PC-9 (cell line): ENCODE measurements at places on chromosomes 1 and 21.

DNA sequence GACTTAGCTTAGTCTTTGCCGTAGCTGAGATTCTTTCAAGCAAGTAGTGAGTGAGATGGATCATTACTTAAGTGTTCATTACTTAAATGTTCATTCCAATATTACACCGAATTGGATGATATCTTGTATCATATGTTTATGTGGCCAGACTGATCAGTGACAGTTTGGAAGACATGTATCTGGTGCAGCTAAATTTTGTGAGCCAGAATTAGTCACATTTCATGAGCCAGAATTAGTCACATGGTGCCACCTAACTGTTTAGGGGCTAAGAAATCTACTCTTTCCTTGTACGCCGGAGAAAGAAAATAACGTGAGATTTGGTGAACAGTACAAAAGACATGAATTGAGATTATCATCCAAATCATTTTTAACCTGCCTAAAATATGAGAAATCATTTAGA is 355.6 kb downstream of the USP25 start:
- DNase-seq: no peak

GRCh38 chr1:182507685-182508084 is 57.7 kb downstream of the RGSL1 start:
- DNase-seq: no peak

DNA sequence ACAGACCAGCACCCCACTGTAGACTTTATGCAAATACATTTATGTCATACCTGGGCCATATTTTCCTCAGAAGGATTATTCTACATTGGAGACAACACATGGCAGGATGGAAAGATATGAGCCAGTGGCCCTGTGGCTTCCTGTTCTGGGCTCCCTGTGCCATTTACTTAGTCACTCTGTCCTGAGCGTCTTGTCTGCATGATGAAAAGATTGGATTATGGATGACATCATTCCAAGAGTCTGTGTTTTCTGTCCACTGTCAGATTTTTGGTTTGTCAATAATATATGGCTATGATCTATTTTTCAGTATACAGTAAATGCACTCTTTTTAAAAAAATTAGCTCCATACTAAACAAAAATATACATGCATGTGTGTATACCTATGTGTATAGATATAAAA is 30.8 kb downstream of the IGSF5 start:
- no peak for DNase-seq

DNA sequence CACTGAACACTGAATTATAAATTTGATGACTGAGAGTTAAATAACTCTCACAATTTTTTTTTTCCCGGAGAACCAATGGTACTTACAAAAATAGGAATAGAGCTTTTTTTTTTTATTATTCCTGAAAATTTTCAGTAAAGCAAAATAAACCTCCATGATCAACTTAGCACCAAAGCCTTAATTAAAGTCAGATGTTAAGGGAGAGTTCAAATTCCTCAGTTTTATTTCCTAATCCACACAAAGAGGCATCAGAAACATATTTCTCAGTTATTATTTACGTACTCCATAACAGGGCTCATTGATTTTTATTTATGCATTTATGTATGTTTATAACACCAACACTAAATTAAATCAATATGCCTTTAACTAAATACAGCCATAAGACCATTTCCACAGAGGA is 55.5 kb downstream of the PLPPR5 start:
- no peak for DNase-seq

DNA sequence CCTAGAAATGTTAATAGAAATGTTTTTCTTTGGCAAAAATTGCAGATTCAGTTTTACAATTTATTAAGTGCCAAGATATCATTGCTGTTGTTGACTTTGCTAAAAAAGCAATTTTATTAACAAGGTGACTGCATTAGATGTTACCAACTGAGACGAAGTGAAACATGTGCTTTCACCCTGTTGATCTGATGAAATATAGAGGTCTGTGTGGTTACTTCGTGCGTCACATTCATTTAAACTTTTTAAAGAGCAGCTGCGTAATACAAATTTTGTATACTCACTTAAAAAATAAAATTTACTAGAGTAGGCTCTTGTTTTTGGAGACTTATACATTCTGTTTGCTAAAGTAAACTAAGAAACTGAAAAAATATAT is 465.7 kb downstream of the USP25 start:
- DNase-seq: no peak

DNA sequence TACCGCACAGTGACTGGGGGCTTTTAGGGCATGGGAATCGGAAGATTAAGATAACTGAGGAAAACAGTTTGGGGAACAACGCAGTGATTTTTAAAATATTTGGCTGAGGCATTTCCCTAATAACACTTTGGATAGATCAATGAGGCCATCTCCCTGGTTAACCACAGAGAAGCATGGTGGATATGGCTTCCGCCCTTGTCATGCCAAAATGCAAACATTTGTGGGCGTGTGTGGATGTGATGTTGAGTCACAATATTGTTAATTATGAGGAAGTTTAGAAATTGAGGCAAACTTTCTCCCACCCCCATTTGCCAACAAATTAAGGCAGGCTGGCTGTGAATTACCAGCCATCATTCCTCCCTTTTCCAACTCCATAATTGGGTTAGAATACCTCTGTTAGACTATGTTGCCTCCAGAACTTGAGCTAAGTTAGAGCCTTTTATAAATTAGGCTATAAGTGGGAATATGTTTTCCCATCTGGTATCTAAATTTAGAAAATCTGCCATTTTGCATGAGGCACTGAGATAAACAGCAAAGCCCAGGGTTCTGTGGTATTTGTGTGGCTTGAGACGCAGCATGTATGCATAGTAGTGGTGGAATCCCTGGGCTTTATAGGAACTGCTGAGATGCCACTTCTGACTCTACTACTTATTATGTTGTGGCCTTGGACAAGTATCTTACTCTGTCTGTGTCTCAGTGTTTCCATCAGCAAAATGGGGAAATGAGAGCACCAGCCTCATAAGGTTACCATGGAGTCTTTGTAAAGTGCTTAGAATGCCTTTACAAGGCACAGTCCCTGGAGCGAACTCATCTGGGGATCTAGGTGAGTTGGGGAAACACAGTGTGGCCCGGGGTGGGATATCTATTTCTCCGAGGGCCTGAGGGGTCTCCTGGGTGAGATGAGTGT is 154.6 kb downstream of the C1orf94 start:
- DNase-seq: no peak
